ENCODE measurements at places on chromosomes 13 and 19.

DNA sequence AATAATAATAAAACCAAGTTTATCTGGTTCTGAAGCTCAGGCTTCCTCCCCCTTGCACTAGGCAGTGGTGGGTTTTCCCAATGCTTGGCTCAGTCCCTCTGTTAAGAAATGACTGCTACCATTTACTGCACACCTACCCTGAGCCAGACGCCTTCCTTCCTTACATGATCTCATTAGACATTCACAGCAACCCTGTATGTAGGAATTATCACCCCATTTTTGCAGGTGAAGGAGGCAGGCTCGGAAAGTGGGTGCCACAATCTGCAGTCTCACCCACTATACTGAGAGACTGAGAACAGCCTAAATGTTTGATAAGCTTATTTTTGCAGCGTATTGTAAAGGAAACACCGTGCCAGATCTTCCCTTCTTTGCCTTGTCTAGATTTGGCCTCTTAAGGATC lies 18.3 kb upstream of the CACNG8 start:
- no peak for DNase-seq

DNA sequence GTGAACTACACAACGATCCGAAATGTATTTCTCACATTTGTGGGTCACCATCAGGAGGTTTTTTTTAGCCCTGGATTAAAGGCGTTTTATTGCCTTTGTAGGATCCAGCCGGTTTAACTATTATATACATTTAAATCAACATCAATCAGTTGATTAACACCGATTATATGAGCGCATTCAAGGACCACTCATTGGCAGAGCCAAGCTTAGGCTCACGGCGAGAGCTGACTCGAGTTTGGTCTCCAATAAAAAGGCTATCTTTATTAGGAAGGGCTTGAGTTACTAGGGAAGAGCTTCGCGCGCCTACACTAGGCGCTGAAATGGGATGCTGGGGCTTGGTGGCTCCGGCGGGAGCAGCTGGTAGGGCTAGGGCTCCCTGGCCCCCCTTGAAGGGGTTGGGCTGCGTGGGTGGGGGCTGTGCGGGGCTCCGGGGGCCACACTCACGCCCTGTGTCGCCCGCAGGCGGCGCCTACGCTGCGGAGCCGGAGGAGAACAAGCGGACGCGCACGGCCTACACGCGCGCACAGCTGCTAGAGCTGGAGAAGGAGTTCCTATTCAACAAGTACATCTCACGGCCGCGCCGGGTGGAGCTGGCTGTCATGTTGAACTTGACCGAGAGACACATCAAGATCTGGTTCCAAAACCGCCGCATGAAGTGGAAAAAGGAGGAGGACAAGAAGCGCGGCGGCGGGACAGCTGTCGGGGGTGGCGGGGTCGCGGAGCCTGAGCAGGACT lies 4.2 kb downstream of the PDX1 start:
- no peak for DNase-seq

- DNase-seq, result peak; percentile 39
Observed at GRCh38 chr13:21075379-21076249, 14.2 kb upstream of the LATS2 start.

- DNase-seq, result no peak
Observed at GRCh38 chr19:8473648-8474476, 28.6 kb downstream of the PRAM1 start.

- no peak for DNase-seq
Observed at GRCh38 chr13:41978007-41978406, 17.1 kb upstream of the VWA8 start.

DNA sequence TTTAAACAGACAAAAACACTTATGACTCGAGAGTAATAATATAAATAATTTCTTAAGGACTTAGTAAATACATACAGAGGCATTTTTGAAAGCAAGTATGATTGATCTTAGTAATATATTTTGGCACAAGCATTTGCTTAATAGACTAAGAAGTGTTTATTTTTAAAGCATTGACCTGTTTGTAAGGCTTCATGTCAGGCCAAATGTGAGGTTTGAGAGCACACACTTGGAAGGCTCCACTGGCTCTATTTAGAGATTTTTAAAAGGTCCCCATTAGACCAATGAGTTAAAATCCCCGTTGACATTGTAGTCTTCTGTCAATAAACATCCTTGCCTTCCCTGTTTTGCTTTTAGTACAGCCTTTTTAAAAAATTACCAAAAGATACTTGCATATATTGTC lies 50.4 kb downstream of the ATP8A2 start:
- no peak for DNase-seq

GRCh38 chr13:25846222-25846984 lies 205.4 kb downstream of the SHISA2 start:
- no peak for DNase-seq

- DNase-seq, result no peak
Observed at GRCh38 chr19:19873381-19873780, 7.7 kb downstream of the ZNF253 start.

DNA sequence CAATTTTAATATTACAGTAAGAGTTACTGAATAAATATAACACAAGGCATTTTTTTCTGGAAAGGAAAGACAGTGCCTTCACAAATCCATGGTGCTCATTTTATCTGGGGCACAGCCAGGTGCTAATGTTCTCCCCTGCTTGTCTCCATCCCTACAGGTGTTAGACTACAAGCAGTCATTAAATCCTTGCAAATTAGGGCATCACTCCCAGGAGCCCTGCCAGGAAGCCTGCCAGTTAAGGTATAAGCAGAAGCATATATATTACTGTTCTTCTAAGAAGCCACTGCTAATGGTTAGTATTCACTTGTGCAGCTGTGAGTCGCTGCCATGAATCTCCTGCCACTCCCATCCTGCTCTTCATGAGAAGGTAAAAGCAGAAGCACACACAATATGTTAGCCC lies 149.7 kb downstream of the OXGR1 start:
- no peak for DNase-seq

DNA sequence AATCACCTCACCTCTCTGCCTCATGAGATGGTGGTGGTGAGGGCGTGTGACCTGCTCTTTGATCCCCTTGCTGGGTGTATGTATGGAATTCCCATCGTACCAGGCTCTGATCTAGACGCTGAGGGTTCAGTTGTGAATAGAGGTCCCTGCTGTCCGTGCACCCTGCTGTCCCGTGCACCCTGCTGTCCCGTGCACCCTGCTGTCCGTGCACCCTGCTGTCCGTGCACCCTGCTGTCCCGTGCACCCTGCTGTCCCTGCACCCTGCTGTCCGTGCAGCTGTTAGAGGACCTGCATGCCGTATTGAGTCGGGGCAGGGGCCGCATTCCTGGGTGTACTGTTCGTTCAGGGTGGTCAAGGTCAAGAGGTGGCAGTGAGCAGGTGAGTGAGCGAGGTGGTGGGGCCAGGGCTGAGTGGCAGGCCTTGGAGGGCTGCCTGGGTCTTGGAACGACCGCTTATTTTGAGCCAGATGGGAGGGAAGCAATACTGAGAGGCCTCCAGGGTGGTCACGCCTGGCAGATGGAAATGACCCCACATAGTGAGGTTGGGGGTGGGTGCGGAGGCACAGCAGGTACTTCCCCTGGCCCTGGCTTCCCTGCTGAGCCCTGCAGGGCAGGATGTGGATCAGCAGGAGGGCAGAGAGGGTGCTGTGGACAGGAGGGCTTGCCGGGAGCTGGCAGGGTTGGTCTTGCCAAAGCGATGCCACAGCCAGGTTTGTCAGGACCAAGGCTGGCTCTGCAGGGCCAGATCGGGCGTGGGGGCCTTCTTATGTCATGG lies 4.6 kb upstream of the EPN1 start:
- no peak for DNase-seq

DNA sequence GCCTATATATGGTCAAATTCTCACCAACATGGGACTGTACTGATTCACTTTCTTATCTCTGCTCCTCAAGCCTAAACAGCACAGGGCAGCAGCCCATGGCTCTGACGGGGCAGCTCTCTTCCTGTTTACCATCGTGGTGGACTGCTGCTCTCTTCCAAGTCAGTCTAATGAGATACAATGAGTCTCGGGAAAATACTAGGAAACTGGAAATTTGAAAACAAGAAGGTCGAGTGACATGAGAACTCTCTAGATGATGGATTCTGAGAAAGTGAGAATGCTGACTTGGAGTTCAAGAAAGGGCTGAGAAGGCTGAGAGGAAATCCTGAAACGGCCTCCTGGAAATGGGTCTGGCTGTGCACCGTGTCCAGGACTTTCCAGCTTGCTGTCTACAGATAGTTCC lies 122.8 kb upstream of the ARGLU1 start:
- no peak for DNase-seq

- DNase-seq, result peak; percentile 48
Observed at GRCh38 chr19:14433554-14434501, 722 bp downstream of the PKN1 start.

- DNase-seq, result no peak
Observed at GRCh38 chr13:40599747-40600146, 66.7 kb downstream of the FOXO1 start.

DNA sequence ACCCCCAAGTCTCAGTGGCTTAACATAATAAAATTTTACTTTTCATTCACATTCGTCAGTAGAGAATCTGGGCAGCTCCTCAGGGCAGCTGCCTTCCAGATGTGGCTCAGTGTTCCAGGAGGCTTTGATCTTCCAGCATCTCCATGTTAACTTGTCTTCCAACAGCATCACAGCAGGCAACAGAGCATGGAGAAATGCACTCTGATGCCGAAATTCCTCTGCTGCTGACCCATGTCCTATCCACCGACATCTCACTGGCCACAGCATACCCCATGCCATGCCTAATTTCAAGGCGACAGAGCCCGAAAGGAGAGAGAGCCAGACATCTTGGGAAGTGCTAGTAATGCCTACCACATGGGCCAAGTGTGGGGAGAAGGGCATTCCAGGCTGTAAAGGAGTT lies 64.9 kb upstream of the MEDAG start:
- no peak for DNase-seq

GRCh38 chr13:111875915-111876314 lies 191.0 kb upstream of the SOX1 start:
- no peak for DNase-seq

GRCh38 chr19:42568006-42568405 lies 26.7 kb downstream of the CEACAM8 start:
- no peak for DNase-seq

DNA sequence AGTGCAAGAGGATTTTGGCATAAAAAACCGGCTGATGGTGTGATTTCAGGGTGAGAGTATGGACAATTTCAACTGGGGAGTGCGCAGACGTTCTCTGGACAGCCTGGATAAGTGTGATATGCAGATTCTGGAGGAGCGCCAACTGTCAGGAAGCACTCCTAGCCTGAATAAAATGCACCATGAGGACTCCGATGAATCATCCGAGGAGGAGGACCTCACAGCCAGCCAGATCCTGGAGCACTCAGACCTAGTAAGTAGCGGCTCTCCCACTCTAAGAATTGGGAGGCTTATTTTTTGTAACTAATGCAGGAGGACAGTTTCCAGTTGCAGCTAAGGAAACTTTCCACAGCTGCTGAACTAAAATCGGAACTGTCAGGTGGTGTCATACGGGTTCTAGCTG lies 53.6 kb downstream of the ZAR1L start:
- no peak for DNase-seq

- peak; percentile 73 for DNase-seq
Observed at GRCh38 chr19:16070366-16070990, 5.8 kb upstream of the TPM4 start.

DNA sequence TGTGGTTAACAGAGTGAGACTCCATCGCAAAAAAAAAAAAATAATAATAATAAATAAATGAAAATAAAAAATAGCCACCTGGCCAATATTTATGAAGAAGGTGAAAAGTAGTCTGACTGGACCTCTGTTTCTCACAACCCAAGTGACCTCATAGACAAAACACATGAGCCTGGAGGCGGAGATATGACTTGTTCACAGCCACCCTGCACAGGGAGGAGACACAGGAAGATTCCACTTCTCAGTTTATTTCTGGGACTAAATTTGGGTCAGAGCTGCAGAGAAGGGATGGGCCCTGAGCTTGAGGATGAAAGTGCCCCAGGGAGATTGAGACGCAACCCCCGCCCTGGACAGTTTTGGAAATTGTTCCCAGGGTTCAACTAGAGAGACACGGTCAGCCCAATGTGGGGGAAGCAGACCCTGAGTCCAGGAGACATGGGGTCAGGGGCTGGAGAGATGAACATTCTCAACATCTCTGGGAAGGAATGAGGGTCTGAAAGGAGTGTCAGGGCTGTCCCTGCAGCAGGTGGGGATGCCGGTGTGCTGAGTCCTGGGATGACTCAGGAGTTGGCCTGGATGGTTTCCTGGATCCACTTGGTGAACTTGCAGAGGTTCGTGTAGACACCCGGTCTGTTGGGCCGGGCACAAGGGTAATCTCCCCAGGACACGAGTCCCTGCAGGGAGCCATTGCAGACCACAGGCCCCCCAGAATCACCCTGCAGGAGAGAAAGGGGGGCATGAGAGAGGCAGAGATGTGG lies 9.6 kb downstream of the KLK5 start:
- no peak for DNase-seq

GRCh38 chr19:48713041-48713863 lies 6.3 kb downstream of the MAMSTR start:
- DNase-seq, result no peak

DNA sequence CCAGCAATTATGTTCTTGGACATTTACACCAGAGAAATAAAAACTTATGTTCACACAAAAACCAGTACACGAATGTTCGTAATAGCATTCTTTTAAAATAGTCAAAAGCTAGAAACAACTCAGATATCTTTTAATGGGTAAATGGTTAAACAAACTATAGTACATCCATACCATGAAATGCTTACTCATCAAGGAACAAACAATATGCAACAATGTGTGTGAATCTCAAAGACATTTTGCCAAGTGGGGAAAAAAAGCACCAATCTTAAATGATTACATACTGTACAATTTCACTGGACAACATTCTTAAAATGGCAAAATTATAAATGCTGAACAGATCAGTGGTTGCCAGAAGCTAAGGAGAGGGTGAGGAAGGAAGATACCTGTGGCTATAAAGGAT lies 36.6 kb downstream of the MYCBP2 start:
- DNase-seq, result no peak

- no peak for DNase-seq
Observed at GRCh38 chr19:16579381-16579780, 7.2 kb upstream of the SLC35E1 start.

GRCh38 chr13:30892966-30893365 lies 13.1 kb upstream of the MEDAG start:
- DNase-seq, result peak; percentile 39

DNA sequence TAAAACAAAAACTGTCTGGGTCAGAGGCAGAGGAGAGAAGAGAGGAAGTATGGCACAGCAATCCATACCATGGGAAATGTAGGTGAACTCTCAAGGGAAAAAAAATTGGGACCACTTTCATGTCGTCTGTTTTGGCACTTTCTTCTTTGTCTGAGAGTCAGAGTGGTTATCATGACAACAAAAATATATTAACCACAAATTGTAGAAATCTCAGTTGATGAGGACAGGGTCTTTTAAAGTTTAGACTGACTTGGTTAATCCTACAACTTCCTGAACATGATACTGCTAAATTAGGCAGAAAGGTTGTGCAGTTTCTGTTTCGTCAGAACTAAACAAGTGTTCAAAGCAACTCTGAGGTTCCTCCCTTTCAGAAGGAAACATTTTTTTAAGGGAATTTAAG lies 15.2 kb downstream of the KLF5 start:
- DNase-seq, result no peak

GRCh38 chr19:7663706-7664105 lies 5.1 kb upstream of the RETN start:
- DNase-seq, result no peak
